ENCODE measurements at places on chromosomes 3 and 15. TPM values are rescaled to one million over a fixed set of nuclear protein-coding genes. Genes with fewer than 3 reads are reported as not detected.

RNF123 gene
- 33.3 TPM for total RNA-seq

ZNF80 gene
- total RNA-seq: not detected

SLCO2A1 gene
- 0.36 TPM for total RNA-seq

LMCD1 gene
- total RNA-seq: 213 TPM

FBXW12 gene
- total RNA-seq: not detected

SCN11A gene
- total RNA-seq: under 0.01 TPM

SKOR1 gene
- 0.36 TPM for total RNA-seq

FOXL2 gene
- under 0.01 TPM for total RNA-seq

ROPN1 gene
- not detected for total RNA-seq

ADGRG7 gene
- total RNA-seq: not detected

BNC1 gene
- total RNA-seq: 3.3 TPM

PRRT3 gene
- 3.5 TPM for total RNA-seq

CNTN3 gene
- total RNA-seq: 0.36 TPM

PRSS50 gene
- not detected for total RNA-seq

DIPK2A gene
- total RNA-seq: 18.0 TPM

GOLGA6A gene
- total RNA-seq: under 0.01 TPM

TBC1D21 gene
- total RNA-seq: not detected

Data from osteoblast (primary cell).